ENCODE measurements at places on chromosomes 7 and 10.

DNA sequence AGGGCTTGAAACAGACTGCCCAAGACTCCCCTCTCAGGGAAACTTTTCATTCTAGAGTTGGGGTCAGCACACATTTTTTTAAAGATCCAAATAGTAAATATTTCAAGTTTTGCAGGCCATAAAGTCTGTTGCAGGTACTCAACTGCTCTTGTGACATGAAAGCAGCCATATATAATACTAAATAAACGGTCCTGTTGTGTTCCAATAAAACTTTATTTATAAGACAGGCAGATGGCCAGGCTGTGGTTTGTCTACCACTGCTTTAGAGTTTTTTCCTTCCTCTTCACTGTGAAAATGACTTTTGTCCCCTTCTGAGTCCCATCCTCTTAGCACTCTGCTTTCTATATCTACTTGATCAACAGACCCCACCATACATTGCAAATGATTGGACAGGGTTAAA lies 40.5 kb upstream of the TM9SF3 start:
- no peak for DNase-seq

DNA sequence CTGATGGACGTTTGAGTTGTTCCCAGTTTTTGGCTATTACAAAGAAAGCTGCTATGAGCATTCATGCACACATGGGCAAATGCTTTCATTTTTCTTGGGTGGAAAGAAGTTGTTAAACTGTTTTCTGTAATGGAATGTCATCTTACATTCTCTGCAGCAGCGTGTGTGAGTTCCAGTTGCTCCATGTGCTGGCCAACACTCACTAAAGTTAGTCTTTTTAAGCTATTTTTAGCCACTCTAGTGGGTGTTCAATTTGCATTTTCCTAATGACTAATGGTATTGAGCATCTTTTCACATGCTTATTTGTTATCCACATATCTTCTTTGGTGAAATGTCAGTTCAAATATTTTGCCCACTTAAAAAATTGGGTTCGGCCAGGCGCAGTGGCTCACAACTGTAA lies 82.8 kb upstream of the COL13A1 start:
- DNase-seq = no peak

GRCh38 chr7:79636849-79637248 lies 183.4 kb upstream of the MAGI2 start:
- DNase-seq = no peak

GRCh38 chr7:57769958-57770357 lies 320.0 kb downstream of the ZNF716 start:
- no peak for DNase-seq

- no peak for DNase-seq
Observed at GRCh38 chr7:156224833-156225225, 412.6 kb upstream of the SHH start.

DNA sequence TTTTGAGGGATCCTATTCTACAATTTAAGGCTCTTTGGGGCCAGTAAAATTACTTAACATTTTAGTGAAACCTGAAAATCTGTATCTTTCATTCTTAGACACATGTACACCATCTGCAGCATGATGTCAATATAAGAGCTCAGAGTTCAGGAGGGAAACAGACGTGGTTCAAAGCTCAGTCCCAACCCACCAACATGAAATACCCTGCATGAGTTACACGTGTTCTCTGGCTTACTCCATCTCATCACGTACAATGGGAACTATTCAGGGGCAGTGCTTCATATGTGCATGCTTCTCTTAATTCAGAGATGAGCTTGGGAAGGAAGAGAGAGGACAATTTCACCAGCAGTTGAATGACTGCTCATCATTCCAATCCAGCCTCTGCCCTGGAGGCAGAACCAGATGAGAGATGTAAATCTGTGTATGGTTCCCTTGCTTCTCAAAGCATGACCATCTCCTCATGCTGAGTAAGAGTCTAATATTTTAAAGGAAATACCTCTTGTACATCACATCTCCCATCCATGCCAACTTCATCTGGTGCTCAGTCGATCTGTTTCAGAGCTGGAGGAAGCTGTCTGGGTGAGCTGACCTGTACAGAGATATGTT lies 29.0 kb upstream of the ADAM12 start:
- no peak for DNase-seq
